Stimulated activated CD8-positive, alpha-beta memory T cell treated with anti-CD3 and anti-CD28 coated beads, Interleukin-4, amount 100 ng/mL, for 1 hour (primary cell): ENCODE measurements at places on chromosomes 11 and 22.

DNA sequence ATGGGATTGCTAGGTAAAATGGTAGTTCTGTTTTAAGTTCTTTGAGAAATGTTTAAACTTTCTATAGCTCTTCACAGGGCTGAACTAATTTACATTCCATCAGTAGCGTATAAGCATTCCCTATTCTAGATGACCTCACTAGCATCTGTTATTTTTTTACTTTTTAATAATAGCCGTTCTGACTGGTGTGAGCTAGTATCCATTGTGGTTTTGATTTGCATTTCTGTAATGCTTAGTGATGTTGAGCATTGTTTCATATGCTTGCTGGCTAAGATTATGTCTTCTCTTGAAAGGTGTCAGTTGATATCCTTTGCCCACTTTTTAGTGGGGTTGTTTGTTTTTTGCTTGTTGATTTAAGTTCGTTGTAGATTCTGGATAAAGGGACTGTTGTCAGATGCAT, 35.9 kb downstream of the MMP27 start:
- DNase-seq, result no peak

- no peak for DNase-seq
These were observed 2.1 kb downstream of the CD3D start for GRCh38 chr11:118340449-118340848.

- DNase-seq, result no peak
These were observed 43.6 kb downstream of the CTSC start for GRCh38 chr11:88293931-88294330.

- DNase-seq, result no peak
These were observed 47.3 kb downstream of the NEU3 start for GRCh38 chr11:75035911-75036565.

- DNase-seq, result no peak
These were observed 2.4 kb downstream of the FADS1 start for GRCh38 chr11:61814247-61814957.

GRCh38 chr11:45142241-45143055, 4.0 kb upstream of the PRDM11 start:
- no peak for DNase-seq
